Glutamatergic neuron (in vitro differentiated cells): ENCODE measurements at places on chromosomes 13 and 19. TPM values are rescaled to one million over a fixed set of nuclear protein-coding genes. Genes with fewer than 3 reads are reported as not detected.

GRCh38 chr19:16376649-16377048 lies 52.0 kb downstream of the KLF2 start:
- H3K27ac ChIP-seq = no peak overlapping the region
- peaks cover 6% of the 10 kb centered on the region for H3K36me3 ChIP-seq
- H3K4me3 ChIP-seq = no peak overlapping the region

GRCh38 chr19:55418185-55418584 lies 10.6 kb upstream of the UBE2S start:
- DNase-seq = peak; percentile 60
- peaks cover 4% of the 10 kb centered on the region for H3K4me1 ChIP-seq
- no peak overlapping the region for H3K27ac ChIP-seq
- no peak overlapping the region for H3K4me3 ChIP-seq

DNA sequence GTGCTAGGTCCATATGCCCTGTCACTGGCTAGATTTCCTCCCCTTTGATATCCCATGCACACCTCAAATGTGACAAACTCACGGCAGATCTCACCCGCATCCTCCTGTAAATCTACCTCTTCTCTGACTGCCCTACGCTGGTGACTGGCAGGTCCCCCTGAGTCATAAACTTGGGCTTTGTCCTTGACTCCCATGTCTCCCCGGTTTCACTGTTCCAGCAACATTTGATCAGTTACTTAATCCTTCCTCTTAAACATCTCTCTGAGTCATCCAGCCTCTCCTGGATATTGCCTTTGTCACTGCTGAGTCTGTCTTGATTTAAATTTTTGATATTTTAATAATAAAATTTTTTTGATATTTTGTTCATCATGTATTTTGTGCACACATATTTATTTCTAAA lies 26.5 kb downstream of the FAM216B start:
- DNase-seq = no peak
- peaks cover 4% of the 10 kb centered on the region for H3K36me3 ChIP-seq
- H3K4me3 ChIP-seq = no peak overlapping the region
- no peaks in the 10 kb centered on the region for H3K4me1 ChIP-seq

GRCh38 chr19:41530761-41531301 lies 45.1 kb upstream of the CEACAM21 start:
- H3K36me3 ChIP-seq = peaks cover 12% of the 10 kb centered on the region
- no peaks in the 10 kb centered on the region for H3K4me1 ChIP-seq
- H3K27ac ChIP-seq = no peak overlapping the region
- H3K27me3 ChIP-seq = peaks cover 4% of the 10 kb centered on the region

DNA sequence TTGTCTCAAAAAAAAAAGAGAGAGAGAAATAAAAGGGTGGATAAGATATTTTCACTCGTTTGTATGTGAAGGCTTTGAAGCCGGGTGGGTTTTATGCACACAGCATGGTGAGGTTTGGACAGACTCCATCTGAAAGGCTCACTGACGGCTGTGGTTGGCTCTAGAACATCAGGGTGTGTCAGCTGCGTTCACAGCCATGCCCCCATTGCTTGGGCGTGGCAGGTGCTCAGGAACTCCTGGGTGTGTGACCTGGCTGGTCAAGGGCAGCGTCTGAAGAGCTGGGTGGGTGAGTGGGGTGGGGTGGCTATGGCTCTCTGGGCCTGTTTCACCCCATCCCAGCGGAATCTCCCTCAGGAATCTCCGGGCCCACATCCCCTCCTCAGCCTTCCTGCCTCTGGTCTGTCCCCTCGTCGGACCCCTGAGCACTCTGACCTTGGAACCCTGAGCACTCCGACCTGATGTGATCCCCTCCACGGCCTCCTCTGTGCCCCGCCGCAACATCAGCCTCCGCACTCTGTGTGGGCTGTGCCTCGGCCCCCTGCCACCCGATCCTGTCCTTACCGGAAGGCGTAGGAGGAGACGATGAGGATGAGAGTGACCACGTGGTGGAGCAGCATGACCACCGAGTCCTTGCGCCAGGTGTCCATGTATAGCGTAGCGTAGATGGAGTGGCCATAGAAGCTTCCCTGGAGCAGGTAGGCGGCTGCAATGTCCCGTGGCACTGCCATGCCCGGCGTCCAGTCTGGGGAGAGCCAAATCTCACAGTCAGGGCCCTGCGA lies 12.2 kb downstream of the CERS1 start:
- H3K27me3 ChIP-seq = no peaks in the 10 kb centered on the region
- DNase-seq = no peak
- H3K4me3 ChIP-seq = no peak overlapping the region
- H3K36me3 ChIP-seq = peaks cover 6% of the 10 kb centered on the region
- no peaks in the 10 kb centered on the region for H3K4me1 ChIP-seq

GRCh38 chr13:114027826-114028225 lies 54.0 kb upstream of the C13orf46 start:
- H3K4me1 ChIP-seq = peaks cover 20% of the 10 kb centered on the region
- no peak for DNase-seq
- H3K4me3 ChIP-seq = no peak overlapping the region
- H3K27ac ChIP-seq = no peak overlapping the region

DNA sequence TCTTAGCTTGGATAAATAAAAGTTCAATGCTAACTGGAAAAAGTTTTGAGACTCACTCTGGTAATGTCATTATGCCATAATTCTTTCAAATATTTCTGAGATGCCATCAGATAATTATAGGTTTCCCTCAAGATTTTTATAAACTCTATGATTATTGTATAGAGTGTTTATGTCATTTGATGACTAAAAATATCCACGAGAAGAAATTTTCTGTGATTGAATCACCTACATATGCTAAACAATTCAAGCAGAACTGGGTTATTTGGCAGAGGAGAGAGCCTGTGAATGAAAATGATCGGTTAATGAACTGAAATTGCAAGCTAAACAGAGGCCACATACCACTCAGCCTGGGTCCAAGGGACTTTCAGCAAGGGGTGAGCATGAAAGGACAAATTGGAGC lies 92.6 kb upstream of the TSC22D1 start:
- no peak for DNase-seq
- no peak overlapping the region for H3K4me3 ChIP-seq
- no peaks in the 10 kb centered on the region for H3K36me3 ChIP-seq
- no peaks in the 10 kb centered on the region for H3K27me3 ChIP-seq

- no peaks in the 10 kb centered on the region for H3K27me3 ChIP-seq
- DNase-seq = no peak
- peaks cover 2% of the 10 kb centered on the region for H3K4me1 ChIP-seq
- H3K36me3 ChIP-seq = no peaks in the 10 kb centered on the region
Observed at GRCh38 chr13:43470610-43471009, 316.2 kb downstream of the ENOX1 start.

GRCh38 chr19:46015687-46016425 lies 7.0 kb downstream of the PGLYRP1 start:
- peaks cover 10% of the 10 kb centered on the region for H3K4me1 ChIP-seq
- DNase-seq = peak; percentile 43
- H3K27me3 ChIP-seq = peaks cover 19% of the 10 kb centered on the region
- H3K27ac ChIP-seq = peak overlapping the region; percentile 75
- peak overlapping the region; percentile 97 for H3K4me3 ChIP-seq

- no peak overlapping the region for H3K27ac ChIP-seq
- DNase-seq = no peak
- no peaks in the 10 kb centered on the region for H3K4me1 ChIP-seq
- no peaks in the 10 kb centered on the region for H3K36me3 ChIP-seq
Observed at GRCh38 chr13:66076417-66076816, 1153.7 kb downstream of the PCDH9 start.

GRCh38 chr13:92694047-92694446 lies 532.6 kb upstream of the GPC6 start:
- H3K36me3 ChIP-seq = peaks cover 22% of the 10 kb centered on the region
- H3K27ac ChIP-seq = no peak overlapping the region
- no peaks in the 10 kb centered on the region for H3K4me1 ChIP-seq
- H3K27me3 ChIP-seq = no peaks in the 10 kb centered on the region

DNA sequence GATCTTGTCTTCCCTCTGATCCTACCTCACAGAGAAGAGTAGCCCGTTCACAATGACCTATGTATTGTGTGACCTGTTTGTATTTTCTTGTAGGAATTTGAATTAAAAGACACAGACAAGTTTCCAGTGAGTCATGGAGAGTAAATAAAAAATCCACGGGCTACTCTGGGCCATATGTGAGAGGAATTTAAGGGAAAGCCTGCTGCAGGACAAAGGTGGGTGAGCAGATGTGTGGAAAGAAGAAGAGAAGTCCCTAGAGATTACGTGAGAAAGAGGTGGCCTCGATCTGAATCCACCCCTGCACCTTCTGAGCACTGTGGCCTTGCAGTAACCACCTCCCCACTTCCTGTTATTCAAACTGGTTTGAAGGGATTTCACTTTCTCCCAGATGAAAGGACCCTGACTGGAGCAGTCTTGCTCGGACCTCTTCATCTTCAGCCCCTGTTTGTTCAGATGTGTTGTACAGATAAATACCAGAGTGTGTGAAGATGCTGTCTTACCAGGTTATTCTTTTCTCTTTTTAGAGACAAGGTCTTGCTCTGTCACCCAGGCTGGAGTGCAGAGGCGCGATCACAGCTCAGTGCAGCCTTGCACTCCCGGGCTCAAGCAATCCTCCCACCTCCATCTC lies 205.4 kb downstream of the PDS5B start:
- peaks cover 7% of the 10 kb centered on the region for H3K4me1 ChIP-seq
- no peaks in the 10 kb centered on the region for H3K36me3 ChIP-seq
- DNase-seq = no peak
- no peaks in the 10 kb centered on the region for H3K27me3 ChIP-seq
- H3K4me3 ChIP-seq = no peak overlapping the region

ZNF490 gene
- 8.0 TPM for total RNA-seq

CYP2F1 gene
- not detected for total RNA-seq

TMEM255B gene
- 13.8 TPM for total RNA-seq

ZNF667 gene
- total RNA-seq = 6.0 TPM

NKPD1 gene
- 1.2 TPM for total RNA-seq

FAM124A gene
- 3.7 TPM for total RNA-seq
